MM.1S (cell line): ENCODE measurements at places on chromosomes 1 and 21.

GRCh38 chr1:58999676-59000075 lies 215.8 kb upstream of the JUN start:
- H3K36me3 ChIP-seq: no peaks in the 10 kb centered on the region
- no peak for DNase-seq
- no peaks in the 10 kb centered on the region for H3K27me3 ChIP-seq
- no peak overlapping the region for H3K4me3 ChIP-seq

DNA sequence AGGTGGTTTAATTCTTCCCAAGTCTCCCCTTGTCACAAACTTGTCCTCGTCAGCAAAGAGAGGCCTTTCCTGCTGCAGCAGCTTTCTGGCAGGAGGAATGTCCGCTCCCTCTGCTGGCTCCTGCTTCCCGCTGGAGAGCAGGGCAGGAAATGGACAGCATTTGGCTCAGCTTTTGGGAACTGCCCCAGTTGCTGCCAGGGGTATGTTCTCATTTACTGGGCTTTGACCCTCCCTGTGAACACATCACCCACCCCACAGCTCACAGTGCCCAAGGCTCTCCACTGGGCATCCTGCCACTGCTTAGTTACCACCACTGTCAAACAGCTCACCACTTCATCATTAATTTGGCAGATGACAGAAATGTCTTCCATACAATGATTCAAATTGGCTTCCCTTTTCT lies 75.4 kb downstream of the MRPL37 start:
- no peaks in the 10 kb centered on the region for H3K36me3 ChIP-seq
- no peak overlapping the region for H3K4me3 ChIP-seq
- H3K4me1 ChIP-seq: peaks cover 14% of the 10 kb centered on the region
- H3K27ac ChIP-seq: no peak overlapping the region
- DNase-seq: no peak

DNA sequence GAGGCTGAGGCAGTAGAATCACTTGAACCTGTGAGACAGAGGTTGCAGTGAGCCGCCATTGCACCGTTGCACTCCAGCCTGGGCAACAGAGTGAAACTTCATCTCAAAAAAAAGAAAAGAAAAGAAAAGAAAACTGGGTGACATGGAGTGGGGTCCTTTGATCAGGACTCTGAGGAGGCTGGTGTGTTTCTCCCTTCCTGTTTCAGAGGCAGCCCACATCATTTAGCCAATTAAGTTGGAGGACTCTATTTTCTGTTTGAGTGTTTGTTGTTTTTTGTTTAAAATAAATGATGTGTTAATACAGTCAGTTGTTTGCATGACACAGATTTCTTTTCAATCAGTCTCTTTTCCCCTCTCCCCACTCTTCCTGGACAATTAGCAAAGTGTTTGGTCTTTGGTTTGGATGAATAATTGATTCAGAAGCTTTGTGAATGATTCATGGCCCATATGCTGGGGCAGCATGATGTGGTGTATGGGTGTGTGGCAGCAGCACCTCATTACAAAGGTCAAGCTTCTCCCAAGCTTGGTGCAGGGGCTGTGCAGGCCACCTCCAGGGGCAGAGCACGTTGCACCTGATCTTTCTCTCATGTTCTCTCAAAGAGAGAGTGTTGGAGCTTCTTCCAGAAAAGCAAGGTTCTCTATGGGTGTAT lies 48.8 kb downstream of the CACNA1E start:
- H3K4me3 ChIP-seq: no peak overlapping the region
- H3K27me3 ChIP-seq: no peaks in the 10 kb centered on the region
- no peaks in the 10 kb centered on the region for H3K4me1 ChIP-seq
- DNase-seq: no peak
- H3K36me3 ChIP-seq: no peaks in the 10 kb centered on the region

DNA sequence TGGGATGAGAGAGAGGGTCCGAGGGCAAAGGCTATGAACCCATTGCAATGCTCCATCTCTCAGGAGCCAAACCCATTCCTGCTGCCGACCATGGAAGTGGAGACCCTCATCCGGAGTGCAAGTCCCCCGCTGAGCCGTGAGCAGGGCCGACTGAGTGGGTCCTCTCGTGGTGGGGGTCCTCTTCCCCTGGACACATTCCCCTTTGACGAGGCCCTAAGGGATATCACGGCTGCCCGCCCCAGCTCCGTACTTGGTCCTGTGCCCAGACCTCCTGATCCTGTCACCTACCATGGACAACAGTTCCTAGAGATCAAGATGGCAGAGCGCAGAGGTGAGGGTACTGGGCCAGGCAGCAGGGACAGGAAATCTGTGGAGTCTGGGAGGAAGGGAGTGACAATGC lies 11.0 kb downstream of the HYI start:
- no peaks in the 10 kb centered on the region; the same call in 1 of the 2 replicates for H3K36me3 ChIP-seq
- no peak overlapping the region for H3K4me3 ChIP-seq
- H3K4me1 ChIP-seq: no peaks in the 10 kb centered on the region
- no peaks in the 10 kb centered on the region for H3K27me3 ChIP-seq
- no peak overlapping the region for H3K27ac ChIP-seq
- DNase-seq: no peak

GRCh38 chr1:1602968-1603506 lies 3.1 kb upstream of the FNDC10 start:
- H3K4me3 ChIP-seq: no peak overlapping the region
- H3K27me3 ChIP-seq: peaks cover 10% of the 10 kb centered on the region
- H3K27ac ChIP-seq: no peak overlapping the region
- peaks cover 17% of the 10 kb centered on the region for H3K4me1 ChIP-seq

DNA sequence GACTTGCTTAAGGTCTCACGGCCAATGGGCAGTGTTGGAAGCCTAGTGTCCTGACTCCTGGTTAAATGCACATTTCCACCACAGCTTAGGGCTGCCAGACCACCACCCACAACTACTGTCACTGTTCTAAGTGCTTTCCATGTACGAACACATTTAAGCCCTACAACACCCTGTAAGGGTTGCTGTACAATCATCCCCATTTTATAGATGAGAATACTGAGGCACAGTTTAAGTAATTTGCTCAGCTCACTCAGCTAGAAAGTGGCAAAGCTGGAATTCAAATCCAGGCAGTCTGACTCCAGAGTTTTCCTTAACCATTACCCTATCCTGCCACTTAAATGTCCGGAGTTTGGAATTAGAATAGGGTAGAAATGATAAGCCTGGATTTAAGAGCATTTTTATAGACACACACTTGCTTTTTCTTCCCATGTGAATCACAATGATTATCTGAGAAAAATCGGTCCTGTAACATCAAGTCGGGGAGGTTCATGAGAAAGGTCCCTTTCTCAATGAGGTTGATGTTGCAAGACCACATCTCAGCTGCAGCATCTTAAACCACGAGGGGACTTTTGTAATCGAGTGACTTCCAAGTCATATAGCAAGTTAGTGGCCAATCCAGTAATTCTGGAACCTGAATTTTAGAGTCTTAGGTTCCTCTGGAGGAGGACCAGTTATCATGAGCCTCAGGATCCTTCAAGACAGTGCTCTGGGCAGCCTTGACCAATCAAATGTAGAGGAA lies 8.6 kb downstream of the E2F2 start:
- peaks cover 34% of the 10 kb centered on the region for H3K4me1 ChIP-seq
- H3K27ac ChIP-seq: no peak overlapping the region
- DNase-seq: no peak
- H3K27me3 ChIP-seq: no peaks in the 10 kb centered on the region
- H3K36me3 ChIP-seq: peaks cover 28% of the 10 kb centered on the region

DNA sequence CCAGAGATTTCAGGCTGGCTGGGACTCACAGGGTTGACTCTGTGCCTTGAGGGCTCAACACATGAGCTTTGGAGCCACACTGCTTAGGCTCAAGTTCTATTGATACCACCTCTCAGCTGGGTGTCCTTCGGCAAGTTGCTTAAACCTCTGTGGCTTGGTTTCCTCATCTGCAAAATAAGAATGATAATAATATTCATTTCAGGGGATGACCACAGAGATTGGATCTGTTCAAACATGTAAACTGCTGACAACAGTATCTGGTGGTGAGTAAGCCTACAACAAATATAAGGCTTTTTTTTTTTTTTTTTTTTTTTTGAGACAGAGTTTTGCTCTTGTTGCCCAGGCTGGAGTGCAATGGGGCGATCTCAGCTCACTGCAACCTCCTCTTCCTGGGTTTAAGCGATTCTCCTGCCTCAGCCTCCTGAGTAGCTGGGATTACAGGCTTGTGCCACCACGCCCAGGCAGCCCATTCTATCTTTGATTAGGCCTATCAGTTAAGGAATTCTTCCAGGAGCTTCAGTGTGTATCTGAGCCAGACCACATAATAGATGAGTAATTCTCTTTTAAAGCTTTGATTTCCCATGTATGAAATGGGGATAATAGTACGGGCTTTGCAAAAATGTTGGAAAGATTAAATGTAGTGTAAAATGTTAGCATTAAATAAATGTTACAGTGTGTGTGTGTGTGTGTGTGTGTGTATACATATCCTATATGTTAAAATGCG lies 437.6 kb downstream of the PRDM2 start:
- peak overlapping the region; percentile 36; the same call in 1 of the 2 replicates for H3K27ac ChIP-seq
- no peak overlapping the region for H3K4me3 ChIP-seq
- H3K4me1 ChIP-seq: no peaks in the 10 kb centered on the region
- no peaks in the 10 kb centered on the region for H3K36me3 ChIP-seq
- H3K27me3 ChIP-seq: no peaks in the 10 kb centered on the region

GRCh38 chr1:166814611-166815010 lies 24.7 kb upstream of the POGK start:
- H3K36me3 ChIP-seq: no peaks in the 10 kb centered on the region
- no peaks in the 10 kb centered on the region for H3K27me3 ChIP-seq
- no peaks in the 10 kb centered on the region for H3K4me1 ChIP-seq
- no peak overlapping the region for H3K27ac ChIP-seq

GRCh38 chr1:2233997-2234761 lies 6.1 kb downstream of the SKI start:
- H3K27me3 ChIP-seq: no peaks in the 10 kb centered on the region
- no peak overlapping the region for H3K27ac ChIP-seq
- DNase-seq: no peak
- H3K36me3 ChIP-seq: no peaks in the 10 kb centered on the region
- H3K4me1 ChIP-seq: peaks cover 12% of the 10 kb centered on the region; the same call in 1 of the 2 replicates

DNA sequence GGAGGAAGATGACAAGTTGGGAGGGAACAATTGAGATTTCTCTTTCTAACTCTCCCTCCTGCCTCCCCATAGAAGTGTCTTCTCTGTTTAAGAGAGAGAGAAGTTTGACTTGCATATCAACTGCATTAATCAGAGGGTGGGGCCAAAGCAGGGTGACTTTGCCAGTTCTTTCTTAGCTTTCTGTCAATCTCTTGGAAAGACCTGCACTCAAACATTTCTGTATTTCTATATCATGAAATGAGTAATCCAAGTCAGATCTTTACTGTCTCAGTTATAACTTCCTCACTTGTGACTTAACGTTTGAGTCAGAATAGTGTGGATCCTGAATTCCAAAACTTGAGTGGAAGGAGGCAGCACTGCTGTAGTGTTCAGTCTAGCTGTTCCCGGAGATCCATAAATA lies 180.8 kb upstream of the KCNK2 start:
- H3K36me3 ChIP-seq: no peaks in the 10 kb centered on the region
- no peak overlapping the region for H3K27ac ChIP-seq
- H3K27me3 ChIP-seq: no peaks in the 10 kb centered on the region
- no peak overlapping the region for H3K4me3 ChIP-seq

DNA sequence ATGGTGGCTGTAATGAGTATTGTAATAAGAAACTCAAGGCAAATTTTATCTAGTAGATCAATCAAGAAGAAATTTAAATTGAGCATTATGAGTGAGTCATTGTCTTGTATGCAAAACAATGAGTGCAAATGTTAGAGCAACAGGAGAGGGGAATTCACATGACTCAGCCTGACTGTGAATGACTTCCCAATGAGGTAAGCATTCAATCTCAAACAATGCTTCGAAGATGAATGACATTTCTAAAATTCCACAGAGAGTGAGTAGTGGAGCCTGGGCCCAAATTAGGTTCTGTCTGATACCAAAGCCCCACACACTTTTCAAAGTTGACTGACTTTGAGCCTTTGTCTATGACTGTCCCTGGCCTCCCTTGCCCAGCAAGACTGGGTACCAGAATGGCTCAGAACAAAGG lies 738.0 kb downstream of the PTPRU start:
- H3K36me3 ChIP-seq: no peaks in the 10 kb centered on the region
- no peak overlapping the region for H3K27ac ChIP-seq
- peaks cover 32% of the 10 kb centered on the region for H3K27me3 ChIP-seq
- H3K4me1 ChIP-seq: no peaks in the 10 kb centered on the region
- DNase-seq: no peak

GRCh38 chr1:43305926-43306687 lies 5.3 kb downstream of the TIE1 start:
- H3K27me3 ChIP-seq: peaks cover 36% of the 10 kb centered on the region
- H3K36me3 ChIP-seq: no peaks in the 10 kb centered on the region
- H3K4me3 ChIP-seq: no peak overlapping the region
- H3K27ac ChIP-seq: no peak overlapping the region

DNA sequence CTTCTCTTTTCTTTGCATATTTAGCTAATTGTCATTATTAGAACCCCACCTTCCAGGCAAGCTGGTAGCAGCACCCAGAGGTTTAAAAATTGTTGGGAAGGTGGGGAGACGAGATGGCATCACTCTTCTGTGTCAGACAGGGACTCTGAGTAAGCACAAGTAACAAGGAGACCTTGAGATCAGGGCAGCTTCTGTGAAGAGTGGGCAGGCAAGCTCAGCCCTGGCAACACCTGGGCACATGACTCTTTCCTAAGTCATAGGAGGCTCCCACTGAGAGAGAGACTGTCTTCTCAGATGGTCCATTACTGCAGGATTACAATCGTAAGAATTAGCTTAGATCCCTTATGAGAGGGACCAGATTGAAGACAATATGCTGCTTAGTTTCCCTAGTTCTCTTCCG lies 183.5 kb downstream of the BRINP2 start:
- no peaks in the 10 kb centered on the region for H3K27me3 ChIP-seq
- H3K4me3 ChIP-seq: no peak overlapping the region
- no peaks in the 10 kb centered on the region for H3K36me3 ChIP-seq
- no peak for DNase-seq

DNA sequence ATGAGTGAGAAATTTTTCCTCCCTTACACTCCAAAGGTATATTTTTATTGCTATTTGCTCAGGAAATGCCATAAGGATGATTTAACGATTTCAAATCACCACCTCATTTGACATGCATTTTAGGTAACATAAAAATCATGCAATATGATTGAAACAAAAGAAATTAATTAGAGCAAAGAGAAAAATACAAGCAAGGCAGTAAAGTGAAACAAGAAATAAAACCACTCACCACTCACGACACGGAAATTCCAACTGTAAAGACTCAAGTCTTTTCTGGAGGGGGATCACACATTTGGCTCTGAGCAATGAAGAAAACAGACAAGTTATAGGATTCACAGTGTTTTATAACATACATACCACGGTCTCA lies 86.8 kb upstream of the ARHGAP29 start:
- H3K4me1 ChIP-seq: no peaks in the 10 kb centered on the region
- no peaks in the 10 kb centered on the region for H3K36me3 ChIP-seq
- no peaks in the 10 kb centered on the region for H3K27me3 ChIP-seq

- DNase-seq: no peak
- no peaks in the 10 kb centered on the region for H3K27me3 ChIP-seq
- no peak overlapping the region for H3K27ac ChIP-seq
- no peaks in the 10 kb centered on the region for H3K4me1 ChIP-seq
- no peaks in the 10 kb centered on the region for H3K36me3 ChIP-seq
- no peak overlapping the region for H3K4me3 ChIP-seq
These were observed 152.7 kb downstream of the RHOU start for GRCh38 chr1:228887960-228888359.
